ENCODE measurements at places on chromosomes 4 and X.

GRCh38 chr4:156496797-156497196 lies 474.8 kb downstream of the PDGFC start:
- DNase-seq = no peak

- no peak for DNase-seq
Measured at GRCh38 chrX:110699109-110699508, 96.5 kb downstream of the CHRDL1 start.

DNA sequence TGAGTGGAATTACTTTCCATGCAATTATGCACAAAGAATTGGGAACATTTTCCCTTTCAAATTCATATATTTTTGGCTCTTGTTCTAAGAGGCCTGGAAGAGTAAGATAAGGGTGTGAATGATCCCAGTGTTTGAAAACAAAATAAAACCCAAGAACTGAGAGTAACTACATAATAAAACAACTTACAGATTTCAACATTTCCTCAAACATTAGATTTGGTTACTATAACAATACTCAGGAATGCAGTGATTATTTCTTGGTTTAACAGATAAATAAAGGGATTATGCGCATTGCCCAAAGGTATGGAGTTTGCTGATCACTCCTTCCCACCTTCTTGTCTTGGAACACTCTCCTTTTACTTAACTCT lies 292.5 kb downstream of the CAMK2D start:
- DNase-seq = no peak

GRCh38 chrX:113675278-113675677 lies 834.6 kb upstream of the AMOT start:
- no peak for DNase-seq

DNA sequence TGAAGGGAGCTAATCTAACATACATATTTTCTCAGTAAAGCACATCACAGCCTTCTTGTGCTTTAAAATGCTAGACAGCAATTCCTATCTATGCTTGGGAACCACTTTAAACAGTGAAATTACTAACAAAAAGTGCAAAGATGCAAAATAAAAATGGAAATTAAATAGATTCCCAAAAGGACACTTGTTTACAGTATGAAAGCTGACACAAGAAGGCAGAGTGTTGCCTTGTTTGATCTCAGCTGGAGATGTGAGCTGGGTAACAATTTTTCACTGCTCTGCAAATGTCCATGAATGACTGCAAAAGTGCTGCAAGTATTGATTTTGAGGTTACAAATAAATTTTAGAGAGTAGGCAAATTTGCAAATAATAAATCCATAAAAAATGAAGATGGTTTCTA lies 22.3 kb downstream of the GRIA2 start:
- no peak for DNase-seq

DNA sequence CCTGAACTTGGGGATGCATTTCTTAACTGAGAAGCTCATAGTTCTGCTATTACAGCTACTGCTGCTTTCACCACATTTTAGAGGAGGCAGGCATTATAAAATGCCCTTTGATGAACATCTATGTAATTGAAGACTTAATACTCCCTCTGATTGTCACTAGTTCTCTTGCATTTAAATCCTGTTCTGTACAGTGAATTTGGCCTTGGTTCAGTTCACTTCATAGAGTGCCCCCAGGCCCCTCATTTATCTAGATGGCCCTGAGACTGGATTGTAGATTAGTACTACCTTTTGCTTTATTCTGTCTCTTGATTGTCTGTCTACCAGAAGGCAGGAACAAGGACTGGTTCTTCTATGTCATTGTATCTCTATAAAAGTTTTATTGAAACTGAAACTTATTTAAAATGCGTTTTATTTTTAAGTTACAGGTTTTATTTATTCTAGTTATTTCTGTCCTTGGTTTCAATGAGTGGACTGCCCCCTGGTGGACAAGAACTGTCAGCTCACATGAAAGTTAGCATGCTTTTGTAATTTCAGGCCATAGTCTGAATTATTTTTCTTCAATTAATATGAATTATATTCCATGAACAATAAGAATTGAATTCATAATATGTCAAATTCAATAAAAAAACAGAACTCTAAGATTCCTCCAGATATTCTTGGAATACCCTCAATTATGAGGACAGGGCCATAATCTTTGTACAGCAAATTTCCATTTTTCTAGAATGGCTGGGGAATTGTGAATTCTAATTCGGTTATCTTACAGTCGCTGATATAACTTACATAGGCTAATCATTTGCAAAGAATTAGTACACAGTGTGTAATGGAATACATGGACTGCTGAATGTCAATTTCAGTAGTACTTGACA lies 47.2 kb upstream of the TMEM33 start:
- DNase-seq = no peak

- DNase-seq = no peak
Measured at GRCh38 chr4:71866212-71866885, 82.5 kb upstream of the GC start.

DNA sequence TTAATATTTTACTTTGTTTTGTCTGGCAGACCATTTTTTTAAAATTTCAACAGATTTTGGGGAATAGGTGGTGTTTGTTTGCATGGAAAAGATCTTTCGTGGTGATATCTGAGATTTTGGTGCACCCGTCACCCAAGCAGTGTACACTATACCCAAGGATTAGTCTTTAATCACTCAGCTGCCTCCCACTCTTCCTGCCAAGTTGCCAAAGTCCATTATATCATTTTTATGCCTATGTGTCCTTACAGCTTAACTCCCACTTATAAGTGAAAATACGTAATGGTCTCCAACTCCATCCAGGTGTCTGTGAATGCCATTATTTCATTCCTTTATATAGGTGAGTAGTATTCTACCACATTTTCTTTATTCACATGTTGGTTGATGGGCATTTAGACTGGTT lies 281.7 kb upstream of the GK2 start:
- no peak for DNase-seq

GRCh38 chr4:7384929-7385890 lies 49.5 kb downstream of the PSAPL1 start:
- no peak for DNase-seq

GRCh38 chr4:31125496-31125895 lies 405.3 kb downstream of the PCDH7 start:
- DNase-seq = no peak

DNA sequence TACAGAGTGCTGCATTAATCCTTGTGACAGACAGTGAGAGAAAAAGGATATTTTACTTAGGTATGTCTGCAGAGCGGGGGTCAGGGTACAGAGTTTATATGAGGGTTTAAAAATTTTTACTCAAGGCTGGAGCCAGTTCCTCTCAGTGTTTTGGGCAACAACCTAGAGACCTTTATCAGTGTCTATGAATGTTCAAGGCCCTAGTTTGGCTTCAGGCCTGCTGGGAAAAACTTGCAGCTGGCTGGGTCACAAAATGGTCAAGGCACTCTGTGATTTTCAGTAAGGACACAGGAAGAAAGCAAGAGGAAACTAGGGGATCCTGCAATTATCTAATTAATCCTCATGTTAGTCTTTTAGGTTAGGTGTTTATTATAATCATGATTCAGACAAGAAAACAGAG lies 10.8 kb upstream of the C4orf54 start:
- DNase-seq = no peak

Data from activated CD8-positive, alpha-beta memory T cell treated with anti-CD3 and anti-CD28 coated beads for 1 hour (primary cell).